ENCODE measurements at places on chromosomes 6 and 20.

DNA sequence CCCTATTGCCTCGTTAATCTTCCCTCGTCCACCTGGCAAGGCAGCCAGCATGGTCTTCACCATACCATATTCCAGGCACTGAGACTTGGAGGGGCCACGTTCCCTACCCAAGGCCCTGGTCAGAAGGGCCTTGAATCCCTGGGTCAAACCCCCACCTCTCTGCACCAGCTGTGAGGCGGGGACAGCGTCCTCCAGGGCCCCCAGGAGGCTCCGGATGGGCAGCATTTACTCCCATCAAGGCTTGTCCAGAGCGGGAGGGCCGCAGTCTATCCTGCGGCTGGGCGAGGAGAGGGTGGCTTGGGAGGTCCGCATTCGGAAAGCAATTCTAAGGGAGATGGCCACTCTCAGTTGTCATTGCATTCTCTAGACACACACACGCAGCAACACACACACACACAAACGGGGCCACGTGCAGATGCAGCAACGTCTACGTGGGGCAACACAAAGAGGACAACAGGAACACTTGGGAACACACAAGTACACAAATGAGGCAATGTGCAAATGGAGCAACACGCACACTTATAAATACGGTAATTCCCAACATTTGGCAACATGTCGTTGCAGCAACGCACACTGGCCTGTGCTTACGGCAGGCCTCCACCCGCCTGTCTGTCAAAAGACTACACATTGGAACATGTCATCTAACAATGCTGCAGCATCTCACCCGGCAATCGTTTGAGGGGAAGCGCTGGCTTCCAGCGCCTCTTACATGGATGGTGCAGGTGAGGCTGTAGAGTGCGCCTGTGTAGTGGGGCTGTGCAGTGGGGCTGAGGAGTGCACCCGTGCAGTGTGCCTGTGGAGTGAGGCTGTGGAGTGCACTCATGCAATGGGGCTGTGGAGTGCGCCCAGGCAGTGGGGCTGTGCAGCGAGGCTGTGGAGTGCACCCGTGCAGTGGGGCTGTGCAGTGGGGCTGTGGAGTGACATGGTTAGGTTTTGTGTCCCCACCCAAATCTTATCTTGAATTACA, 12.9 kb upstream of the NTSR1 start:
- no peak for DNase-seq

- no peak for DNase-seq
Measured at GRCh38 chr6:73898599-73898998, 202.6 kb downstream of the CD109 start.

DNA sequence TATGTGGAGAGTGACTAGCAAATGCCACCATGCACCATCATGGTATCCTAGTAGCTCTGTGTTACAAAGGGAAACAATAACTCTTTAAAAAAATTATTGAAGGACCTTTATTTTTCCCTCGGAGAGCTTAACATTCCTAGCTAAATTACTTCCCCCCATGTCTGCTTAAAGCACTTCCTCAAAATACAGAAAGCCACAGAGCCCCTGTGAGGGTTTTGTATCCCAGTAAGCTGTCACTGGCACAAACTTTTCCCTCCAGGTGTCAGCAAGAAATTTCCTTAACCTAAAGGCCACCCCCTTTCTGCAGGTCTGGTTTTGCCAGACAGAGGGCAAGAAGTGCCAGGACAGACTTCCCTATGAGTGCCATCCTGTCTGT, 340.0 kb upstream of the PRDM1 start:
- no peak for DNase-seq

GRCh38 chr6:27810768-27811450, 101.3 kb downstream of the OR2B2 start:
- peak; percentile 81 for DNase-seq

DNA sequence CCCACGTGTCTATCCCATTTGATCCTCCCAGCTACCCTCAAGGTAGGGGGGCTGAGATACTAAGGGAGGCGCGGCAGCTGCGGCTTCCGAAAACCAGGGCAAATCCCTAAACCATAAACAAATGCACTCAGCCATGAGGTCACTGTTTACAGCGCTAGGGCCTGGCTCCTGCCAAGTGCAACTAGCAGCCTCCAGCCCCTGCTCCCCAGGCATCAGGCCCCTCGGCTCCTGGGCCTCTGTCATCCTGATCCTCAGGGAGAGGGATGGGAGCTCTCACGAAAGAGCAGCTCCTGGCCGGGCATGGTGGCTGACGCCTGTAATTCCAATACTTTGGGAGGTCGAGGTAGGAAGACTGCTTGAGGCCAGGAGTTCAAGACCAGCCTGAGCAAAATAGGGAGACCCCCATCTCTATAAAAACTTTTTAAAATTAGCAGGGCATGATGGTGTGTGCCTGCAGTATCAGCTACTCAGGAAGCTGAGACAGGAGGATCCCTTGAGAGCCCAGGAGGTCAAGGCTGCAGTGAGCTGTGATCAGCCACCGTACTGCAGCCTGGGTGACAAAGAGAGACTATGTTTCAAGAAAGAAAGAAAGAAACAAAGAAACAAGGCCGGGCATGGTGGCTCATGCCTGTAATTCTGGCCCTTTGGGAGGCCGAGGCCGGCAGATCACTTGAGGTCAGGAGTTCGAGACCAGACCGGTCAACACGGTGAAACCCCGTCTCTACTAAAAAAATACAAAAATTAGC, 42.5 kb upstream of the TLDC2 start:
- DNase-seq: no peak

DNA sequence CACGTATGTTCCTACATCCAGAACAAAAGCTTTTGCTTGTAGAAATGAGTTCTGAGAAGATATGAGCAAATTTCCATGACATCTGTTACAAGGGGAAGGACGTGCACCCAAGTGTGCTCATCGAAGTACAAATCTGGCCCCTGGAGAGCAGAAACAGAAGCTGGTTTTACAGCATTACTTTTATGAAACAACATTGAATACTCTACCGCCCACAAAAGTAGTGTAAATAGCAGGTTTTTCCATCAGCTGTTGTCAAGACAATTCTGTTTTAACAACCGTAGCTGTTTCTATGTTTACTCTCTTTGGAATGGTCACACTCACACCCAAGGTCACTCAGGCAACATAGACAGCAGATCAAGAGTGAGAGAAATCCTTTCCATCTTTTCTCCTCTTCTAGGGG, 114.2 kb upstream of the SSTR4 start:
- no peak for DNase-seq

DNA sequence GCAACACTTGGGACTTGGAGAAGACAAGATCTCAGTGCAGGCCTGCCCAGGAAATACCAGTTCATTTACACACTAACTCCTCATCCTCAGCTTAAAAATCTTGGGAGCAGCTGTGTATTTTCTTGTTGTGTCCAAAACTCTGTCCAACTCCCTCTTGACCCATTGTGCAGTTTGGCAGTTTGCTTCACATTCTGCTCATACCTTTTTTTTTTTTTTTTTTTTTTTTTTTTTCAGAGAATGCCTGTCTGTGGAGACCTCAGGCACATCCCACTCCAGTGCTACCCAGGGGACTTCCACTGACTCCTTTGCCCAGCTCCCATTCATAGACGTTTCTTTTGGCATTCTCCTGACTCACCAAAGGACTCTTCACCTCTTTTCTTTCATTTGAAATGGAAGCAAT, 265.8 kb upstream of the TCF21 start:
- no peak for DNase-seq

GRCh38 chr20:48146308-48146707, 361.0 kb upstream of the SULF2 start:
- no peak for DNase-seq

- DNase-seq: no peak
Measured at GRCh38 chr6:142570221-142570671, 268.4 kb downstream of the ADGRG6 start.

GRCh38 chr20:63708301-63709148, 686 bp downstream of the ZGPAT start:
- peak; percentile 53 for DNase-seq
